ENCODE measurements at places on chromosomes 4 and X.

GRCh38 chr4:159639671-159640323 is 536.9 kb downstream of the RAPGEF2 start:
- no peak for DNase-seq

DNA sequence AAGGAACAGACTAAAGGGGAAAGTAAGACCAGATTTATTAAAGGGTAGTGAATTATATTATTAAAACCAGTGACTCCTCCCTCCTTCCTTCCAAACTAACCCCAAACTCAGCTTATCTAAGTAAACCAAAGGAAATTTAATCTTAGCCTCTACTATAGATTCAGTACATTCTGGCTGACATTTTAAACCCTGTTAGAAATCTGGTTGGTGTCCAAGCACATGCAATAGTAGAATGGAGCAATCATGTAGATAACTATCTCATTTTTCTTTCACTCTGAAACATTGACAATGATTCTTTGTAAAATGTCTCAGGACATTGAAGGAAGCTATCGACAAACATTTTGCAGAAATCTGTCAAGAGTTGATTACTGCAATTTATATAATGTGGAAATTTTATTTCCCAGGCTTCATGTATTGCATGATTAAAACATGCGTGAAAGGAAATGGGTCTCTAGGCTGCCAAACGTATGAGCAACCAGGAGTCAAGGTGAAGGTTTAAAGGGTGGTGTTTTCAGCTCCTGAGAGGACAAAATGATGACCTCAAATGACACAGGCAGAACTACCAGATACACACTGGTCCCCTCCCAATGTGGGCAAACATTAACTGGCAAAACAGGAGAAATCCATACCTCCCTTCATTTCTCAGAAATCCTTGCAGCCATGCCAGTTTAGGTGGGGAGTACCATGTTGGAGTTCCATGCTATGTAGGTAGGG is 58.2 kb upstream of the RBM47 start:
- no peak for DNase-seq

- no peak for DNase-seq
Observed at GRCh38 chr4:186537843-186538521, 17.4 kb downstream of the MTNR1A start.

GRCh38 chr4:156685308-156685707 is 286.3 kb downstream of the PDGFC start:
- no peak for DNase-seq

DNA sequence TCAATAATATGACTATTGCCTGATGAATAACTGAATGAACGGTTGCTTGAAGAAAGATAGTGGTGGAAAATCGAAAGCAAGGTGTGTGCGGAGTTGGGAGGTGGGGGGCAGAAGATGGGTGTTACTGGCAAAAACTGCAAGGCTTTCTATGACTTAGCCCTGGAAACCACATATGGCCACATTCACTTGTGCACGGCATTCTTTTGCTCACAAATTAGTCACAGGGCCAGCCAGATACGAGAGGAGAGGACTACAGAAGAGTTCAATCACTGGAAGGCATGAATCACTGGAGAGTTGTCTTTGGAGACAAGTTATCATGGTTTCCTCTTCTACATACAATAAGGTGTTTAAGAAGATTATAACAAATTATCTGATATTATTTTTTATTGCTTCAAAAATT is 626.5 kb upstream of the CPEB2 start:
- DNase-seq = no peak

GRCh38 chrX:69028006-69028760 is 137.1 kb downstream of the PJA1 start:
- no peak for DNase-seq

GRCh38 chrX:10496345-10496965 is 123.9 kb downstream of the MID1 start:
- DNase-seq = no peak

DNA sequence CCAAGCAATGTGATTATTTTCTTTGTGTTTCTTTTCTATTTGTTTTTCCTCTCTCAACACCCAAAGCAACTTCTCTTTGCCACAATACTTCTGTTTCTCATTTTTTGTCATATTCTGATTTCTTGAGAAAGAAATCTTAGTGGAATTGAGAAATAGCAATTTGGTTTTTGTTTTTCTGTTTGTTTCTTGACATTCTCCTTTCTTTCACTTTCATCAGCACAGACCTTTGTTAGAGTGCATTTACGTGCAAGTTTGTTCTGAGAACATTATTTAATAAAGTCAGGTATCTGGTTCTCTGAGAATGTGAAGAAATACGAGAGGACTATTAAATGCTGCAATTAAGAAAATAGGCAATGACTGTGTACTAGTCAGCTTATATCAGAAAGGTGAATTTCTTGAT is 608.1 kb upstream of the AADAT start:
- DNase-seq = no peak
